ENCODE measurements at places on chromosomes 2 and 18. TPM values are rescaled to one million over a fixed set of nuclear protein-coding genes. Genes with fewer than 3 reads are reported as not detected.

The NR4A2 gene
- total RNA-seq, result 1.6 TPM

The CHAC2 gene
- 6.8 TPM for total RNA-seq

The NT5DC4 gene
- not detected for total RNA-seq

The IL18RAP gene
- total RNA-seq, result 0.30 TPM

The TTN gene
- 3,032 TPM for total RNA-seq

The TDRD15 gene
- total RNA-seq, result not detected

The LHCGR gene
- total RNA-seq, result 0.11 TPM

The ABHD1 gene
- 2.4 TPM for total RNA-seq

The MEP1B gene
- total RNA-seq, result not detected

The FBXO15 gene
- total RNA-seq, result not detected

DNA sequence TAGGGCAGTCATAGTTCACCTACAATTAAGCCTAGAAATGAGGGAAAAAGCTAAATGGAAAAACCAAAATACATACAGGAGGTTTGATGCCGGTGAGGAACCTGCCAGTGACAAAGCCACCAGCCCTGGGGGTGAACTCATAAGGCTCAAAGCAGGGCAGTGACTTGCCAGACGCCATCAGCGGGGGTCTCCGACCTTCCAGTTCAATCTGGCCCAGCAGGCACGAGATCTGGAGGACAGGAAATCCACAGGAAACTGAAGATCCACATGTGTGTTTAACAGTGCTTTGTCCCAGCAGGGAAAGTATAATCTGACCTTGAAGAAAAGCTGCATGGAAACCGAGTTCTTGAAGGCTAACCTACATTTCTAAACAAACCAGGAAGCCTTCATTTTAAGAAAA is 60.1 kb downstream of the POLR1A start:
- DNase-seq, result no peak

DNA sequence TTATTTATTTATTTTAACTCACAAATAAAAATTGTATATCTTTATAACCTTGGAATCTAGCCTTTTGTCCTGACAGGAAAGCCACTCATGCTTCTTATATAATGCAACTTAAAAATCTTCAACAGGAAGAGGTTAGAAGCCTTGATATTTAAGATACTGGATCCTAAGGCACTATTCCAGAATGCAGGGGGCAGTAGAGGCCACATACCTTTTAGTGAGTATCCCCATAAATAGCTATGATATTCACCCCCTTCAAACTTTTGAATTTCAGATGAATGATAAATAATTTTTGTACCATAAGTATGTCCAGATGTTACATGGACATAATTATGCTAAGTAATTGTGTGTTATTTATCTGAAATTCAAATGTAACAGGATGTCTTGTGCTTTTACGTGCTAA is 592.7 kb upstream of the VRK2 start:
- no peak for DNase-seq

DNA sequence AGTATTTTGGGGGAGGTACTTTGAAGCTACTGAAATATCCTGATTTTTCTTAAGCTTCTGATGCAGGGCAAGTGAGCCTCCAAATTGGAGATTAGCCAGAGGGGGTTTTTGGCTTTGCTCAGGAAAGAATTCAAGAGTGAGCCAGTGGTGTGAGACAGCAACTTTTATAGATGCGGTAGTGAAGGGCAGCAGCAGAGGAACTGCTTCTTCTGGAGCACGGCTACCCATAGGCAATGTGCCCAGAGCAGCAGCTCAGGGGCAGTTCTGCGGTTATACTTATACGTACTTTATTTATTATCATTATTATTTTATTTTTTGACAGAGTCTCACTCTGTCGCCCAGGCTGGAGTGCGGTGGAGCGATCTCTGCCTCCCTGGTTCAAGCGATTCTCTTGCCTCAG is 19.8 kb upstream of the NT5DC4 start:
- DNase-seq, result no peak

GRCh38 chr2:182101263-182101662 is 115.6 kb downstream of the PPP1R1C start:
- DNase-seq, result no peak

GRCh38 chr2:177547122-177547521 is 154.5 kb downstream of the AGPS start:
- no peak for DNase-seq

GRCh38 chr2:6442252-6442985 is 423.3 kb downstream of the CMPK2 start:
- DNase-seq, result no peak

- no peak for DNase-seq
Measured at GRCh38 chr2:234395891-234396420, 100.9 kb downstream of the ARL4C start.

GRCh38 chr18:32086881-32087280 is 4.8 kb upstream of the RNF138 start:
- no peak for DNase-seq

- no peak for DNase-seq
Measured at GRCh38 chr18:40867459-40867858, 1087.6 kb upstream of the PIK3C3 start.

DNA sequence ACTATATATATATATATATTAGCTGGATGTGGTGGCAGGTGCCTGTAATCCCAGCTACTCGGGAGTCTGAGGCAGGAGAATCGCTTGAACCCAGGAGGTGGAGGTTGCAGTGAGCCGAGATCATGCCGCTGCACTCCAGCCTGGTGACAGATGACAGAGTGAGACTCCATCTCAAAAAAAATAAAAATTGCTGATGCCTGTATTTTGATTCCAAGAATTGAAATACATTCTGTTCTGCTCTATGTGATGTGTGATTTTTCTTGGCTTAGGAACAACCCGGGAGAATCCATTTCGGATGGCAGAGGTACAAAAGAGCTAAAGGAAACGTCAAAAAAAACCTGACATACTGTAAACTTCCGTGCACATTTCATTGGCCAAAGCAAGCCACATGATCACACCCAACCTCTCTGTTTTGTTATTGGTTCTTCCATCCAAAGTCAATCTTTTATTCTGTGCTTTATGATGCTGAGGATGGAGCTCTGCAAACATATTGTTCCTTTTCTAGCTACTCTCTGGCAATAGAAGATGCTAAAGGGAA is 478.1 kb upstream of the MAP2 start:
- DNase-seq, result no peak

DNA sequence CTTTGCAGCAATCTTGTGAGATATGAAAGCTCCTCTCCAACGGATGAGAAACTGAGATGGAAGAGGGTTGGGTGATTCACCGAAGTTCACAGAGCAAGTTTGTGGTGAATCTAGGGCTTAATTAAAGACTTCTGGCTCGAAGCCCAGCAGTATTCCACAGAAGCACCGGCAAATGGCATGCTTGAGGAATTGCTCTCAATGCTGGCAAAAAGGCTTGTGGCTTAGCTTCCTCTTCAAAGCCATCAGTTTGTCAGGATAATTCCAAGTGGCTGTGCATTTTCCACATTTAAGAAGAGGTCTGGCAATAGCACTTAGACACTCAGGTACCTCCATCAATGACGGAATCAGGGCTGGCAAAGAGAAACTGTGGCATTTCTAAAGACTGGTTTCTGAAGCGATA is 98.7 kb upstream of the SLC66A3 start:
- DNase-seq, result no peak

GRCh38 chr2:152093464-152093863 is 5.4 kb downstream of the CACNB4 start:
- DNase-seq, result no peak

GRCh38 chr18:58458304-58458703 is 170.6 kb downstream of the ALPK2 start:
- no peak for DNase-seq

- DNase-seq, result no peak
Measured at GRCh38 chr2:191927319-191927867, 80.5 kb upstream of the CAVIN2 start.

DNA sequence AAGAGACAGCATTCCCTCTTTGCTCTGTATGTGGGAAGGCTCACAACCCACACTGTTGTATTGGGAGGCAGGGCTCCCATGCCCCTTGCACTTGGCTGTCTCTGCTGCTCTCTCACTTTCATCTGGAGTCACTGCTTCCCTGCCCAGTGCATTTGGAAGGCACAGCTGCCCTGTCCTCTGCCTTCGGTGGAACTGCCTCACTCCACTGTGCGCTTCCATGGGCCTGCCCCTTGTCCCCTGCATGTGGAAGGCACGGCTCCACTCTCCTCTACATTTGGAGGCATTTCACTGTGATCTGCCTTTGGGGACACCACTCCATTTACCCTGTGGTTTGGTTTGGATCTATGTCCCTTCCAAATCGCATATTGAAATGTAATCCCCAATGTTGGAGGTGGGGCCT is 9.1 kb upstream of the PROM2 start:
- DNase-seq, result no peak

Measured in Right ventricle myocardium inferior (tissue), 1 donor.